ENCODE measurements at places on chromosomes 1 and 21.

GRCh38 chr1:15296585-15297321 lies 49.7 kb downstream of the FHAD1 start:
- peak; percentile 6 for DNase-seq

DNA sequence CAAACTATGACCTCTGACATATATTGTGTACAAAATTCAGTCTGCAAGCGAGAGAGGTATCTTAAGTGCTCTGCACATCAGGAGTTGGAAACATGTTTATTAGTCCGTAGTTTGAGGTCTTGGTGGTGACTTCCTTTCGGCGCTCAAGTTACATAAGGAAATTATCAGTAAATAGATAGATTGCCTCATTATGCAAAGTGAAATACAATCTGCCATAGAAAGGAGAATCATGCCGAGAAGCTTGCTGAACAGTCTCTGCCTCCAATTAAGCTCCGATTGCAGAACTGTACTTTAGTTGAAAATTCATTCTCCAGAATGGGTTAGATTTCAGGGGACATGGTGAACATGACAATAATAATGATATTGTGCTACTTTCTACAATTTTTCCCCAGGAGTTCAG lies 271.8 kb downstream of the BRINP2 start:
- no peak for DNase-seq

DNA sequence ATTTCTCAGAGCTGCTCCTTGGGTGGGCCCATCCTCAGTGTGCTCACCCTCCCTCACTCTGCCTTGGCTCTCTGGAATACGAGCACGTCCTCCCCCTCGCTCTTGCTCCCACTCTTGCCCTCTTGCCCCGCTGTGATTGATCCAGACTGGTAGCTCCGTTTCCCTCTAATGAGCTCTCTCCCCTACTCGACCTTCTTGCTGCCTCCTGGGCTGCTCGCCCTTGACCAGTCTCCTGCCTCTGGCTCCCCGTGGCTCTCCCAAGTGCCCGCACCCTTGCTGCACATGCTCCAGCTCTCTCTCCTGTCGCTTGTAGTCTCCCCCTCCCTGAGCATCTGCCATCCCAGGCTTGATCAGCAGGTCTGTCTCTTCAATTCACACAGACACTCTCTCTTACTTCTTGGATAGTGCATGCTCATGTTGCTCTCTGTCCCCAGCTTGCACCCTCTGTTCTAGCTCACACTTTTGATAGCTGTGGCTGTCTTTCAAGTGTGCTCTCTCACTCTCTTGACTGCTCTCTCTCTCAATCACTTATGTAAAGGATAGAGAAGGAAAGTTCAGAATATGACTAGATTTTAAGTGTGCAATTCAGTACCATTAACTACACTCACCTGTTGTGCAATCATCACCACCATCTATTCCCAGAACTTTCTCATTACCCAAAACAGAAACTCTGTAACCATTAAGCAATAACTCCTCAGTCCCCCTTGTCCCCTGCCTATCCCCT lies 51.1 kb downstream of the PHC2 start:
- DNase-seq = no peak

- DNase-seq = no peak
Observed at GRCh38 chr1:166064313-166064926, 102.4 kb downstream of the FAM78B start.

DNA sequence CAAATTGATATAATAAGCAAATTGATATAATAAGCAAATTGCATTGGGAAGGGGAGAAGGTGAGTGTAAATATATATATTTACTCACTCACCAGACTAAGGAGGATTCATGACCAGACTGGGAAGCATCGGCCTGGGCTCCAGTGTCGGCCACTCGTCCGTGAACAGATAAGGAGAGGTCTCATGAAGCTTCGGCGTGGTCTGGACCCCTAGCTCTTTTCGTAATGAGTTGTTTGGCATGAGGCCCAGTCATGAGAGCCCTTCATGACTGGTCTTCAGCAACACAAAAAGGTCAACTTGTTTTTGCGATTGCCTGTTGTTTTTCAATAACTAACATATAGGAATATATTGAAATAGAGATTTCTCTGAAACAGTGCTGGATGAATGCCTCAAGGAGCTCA lies 222.9 kb upstream of the KCNK2 start:
- no peak for DNase-seq

DNA sequence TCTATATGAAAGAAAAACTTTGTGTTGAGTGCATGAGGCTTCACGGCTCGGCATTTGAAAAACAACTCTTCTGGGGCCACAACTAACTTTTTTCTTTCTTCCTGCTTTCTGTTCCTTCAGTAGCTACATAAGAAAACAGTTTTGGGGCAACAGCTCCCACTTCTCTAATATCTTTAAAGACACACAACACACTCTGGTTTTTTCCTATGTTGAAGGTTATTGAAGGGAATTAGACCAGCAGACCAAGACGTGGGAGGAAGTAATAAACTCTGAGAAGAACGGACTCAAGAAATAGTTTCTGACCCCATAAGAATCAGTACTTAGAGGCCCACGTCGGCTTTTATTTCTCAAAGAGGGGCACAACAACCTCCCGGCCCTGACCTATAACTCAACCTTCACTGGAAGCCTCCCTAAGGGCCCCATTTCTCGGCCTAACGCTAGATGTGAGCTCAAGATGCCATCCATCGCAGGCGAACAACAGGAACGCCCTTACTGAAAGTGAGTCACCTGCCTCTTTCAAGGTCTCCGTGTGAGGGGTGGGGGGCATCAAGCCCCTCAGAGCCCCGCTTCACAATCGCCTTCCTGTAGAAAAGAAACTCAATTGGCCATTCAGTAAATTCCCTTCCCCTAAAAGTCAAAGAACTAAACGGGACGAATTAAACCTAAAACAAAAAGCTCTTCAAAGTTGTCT lies 844 bp downstream of the ZMYM6 start:
- DNase-seq = peak; percentile 57

GRCh38 chr1:151504759-151505158 lies 6.4 kb upstream of the CGN start:
- DNase-seq = no peak

- no peak for DNase-seq
Observed at GRCh38 chr1:228161866-228162265, 3.7 kb upstream of the IBA57 start.

GRCh38 chr1:62391369-62391971 lies 45.4 kb upstream of the USP1 start:
- peak; percentile 26 for DNase-seq

- DNase-seq = peak; percentile 47
Observed at GRCh38 chr1:241637604-241638003, 2.6 kb downstream of the CHML start.

GRCh38 chr1:227808566-227808965 lies 6.9 kb upstream of the PRSS38 start:
- DNase-seq = peak; percentile 46

GRCh38 chr1:36134505-36135329 lies 9.7 kb upstream of the COL8A2 start:
- peak; percentile 72 for DNase-seq

DNA sequence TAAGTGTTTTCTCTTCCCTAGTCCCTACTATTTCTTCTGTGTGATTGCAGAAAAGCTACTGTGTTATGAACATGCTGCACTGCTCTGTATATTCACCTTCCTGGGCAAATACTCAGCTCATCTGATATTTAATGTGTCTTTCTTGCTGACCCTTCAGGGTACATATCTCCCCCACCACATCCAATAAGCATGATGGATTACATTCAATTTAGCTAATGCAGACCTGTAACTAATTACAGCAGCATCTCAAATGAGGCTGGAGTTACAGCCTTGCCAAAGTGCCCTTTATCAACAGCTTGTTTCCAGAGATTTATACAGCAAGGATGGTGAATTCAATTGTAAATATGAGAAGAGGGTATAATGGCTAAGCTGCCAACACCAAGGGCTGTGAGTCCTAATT lies 144.0 kb downstream of the KCNH1 start:
- no peak for DNase-seq

DNA sequence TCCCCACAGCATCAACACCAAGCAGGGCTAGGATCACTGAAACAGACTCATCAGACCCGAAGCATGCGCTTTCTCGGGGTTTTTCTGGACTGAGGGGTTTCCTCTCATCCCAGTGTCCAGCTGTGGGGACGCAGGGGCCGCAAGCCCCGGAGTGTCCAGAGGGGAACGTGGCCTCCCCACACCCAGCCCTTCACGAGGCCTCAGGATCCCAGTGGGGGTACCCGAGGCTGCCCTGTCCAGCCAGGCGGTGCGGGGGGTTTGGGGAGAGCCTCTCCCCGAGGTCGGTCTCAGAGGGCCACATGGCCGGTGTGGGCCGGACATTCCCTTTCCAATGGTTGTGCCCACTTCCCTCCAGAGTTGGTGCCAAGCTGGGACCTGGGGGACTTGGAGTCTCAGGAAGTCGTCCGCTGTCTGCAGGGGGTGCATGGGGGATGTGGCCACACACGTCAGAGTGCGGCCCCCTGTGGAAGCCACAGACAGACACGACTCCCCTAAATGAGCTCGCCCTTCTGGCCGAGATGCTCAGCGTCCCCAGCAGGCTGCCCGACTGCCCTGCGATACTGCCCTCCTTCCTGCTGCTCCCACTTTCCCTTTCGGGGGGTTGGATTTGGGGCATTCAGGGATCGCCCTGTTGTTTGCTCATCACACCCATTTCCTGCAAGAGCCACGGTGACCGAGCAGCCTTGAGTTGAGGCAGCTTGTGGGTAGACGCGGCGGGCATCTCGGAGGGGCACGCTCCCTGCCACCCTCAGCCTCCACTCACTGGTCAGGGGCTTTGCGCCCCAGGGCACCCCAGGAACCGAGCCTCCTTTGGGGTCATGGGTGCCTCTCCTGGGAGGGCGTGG lies 4.1 kb downstream of the COL6A1 start:
- no peak for DNase-seq

- no peak for DNase-seq
Observed at GRCh38 chr21:34523019-34523555, 11.1 kb upstream of the KCNE1 start.

GRCh38 chr1:24536391-24536840 lies 19.5 kb upstream of the NCMAP start:
- DNase-seq = peak; percentile 70

GRCh38 chr1:12151465-12151864 lies 15.3 kb upstream of the TNFRSF1B start:
- DNase-seq = no peak

- no peak for DNase-seq
Observed at GRCh38 chr1:228293393-228293792, 85.5 kb downstream of the OBSCN start.

GRCh38 chr1:214850432-214851050 lies 232.0 kb upstream of the KCNK2 start:
- peak; percentile 22 for DNase-seq

- no peak for DNase-seq
Observed at GRCh38 chr21:32547018-32547417, 38.3 kb downstream of the TCP10L start.

DNA sequence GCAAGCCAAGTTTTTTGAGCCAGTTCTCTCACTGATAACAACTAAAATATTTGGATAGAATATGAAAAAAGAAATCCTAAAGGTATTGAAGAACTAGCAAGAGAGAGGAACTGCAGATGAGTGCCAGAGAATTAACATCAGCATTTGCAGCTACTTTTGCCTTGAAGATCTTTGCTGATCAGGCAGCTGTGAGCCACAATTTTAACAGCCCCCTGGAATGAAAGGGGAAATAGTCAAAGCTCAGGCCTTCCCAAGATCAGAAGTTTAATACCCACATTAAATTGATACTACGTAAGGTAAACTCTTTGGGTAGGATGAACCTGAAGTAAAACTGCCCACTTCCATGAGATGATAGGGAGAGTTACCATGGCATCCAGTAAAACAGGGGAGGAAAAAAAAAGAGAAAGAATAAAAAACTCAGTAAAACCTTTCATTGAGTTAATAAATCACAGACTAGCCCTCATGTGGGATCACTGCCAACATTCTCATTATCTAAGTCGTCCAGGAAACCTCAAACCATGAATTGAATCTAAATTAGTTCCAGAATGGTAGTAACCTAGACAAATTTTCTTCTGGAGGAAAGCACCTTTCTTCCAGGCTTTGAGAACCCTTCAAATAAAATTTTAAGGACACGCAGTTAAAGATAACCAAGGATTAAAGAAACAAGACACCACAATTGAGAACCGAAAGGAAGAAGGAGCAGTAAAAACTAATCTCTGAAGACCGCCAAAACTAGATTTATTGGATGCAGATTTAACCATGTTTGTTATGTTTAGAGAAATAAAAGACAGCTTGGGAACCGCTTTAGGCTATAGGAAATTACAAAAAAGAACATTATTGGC lies 28.3 kb downstream of the SCP2 start:
- peak; percentile 90 for DNase-seq

- no peak for DNase-seq
Observed at GRCh38 chr1:39990428-39990827, 35.5 kb downstream of the MFSD2A start.

DNA sequence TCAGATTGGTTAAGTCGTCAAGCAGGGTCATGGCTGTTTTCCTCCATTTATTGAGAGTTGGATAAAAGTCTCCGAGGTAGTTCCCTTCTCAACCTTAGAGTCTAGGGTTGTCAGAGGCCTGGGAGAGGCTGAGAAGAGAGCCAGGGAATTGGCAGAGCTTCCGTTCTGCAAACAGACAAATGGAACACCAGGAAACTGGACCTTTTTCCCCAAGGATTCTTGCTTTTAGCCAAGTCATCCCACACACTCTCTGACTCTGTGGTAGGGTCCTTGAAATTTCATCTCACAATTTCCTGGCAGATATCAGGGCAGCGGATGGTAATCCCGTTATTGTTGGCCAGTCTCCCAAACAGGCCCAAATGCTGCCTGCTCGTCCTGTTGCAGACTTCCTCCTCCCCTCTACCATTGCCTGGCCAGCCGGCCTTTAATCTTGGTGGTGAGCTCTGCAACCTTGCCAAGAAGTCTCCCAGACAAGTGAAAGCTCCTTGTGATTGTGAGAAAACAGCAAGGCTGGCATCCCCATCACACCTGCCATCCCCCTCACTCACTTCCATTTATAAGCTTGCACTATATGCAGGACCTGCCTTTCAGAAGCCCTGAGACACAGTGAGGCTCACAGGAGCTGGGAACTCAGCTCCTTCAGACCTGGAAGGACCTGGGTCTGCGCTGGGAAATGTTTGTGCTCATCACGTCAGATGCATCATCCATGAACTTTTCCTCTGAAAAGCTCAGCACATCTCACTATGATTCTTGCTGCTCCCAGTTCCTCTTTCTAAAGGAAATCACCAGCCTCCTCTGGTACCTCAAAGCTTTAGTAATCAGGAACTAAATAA lies 13.7 kb upstream of the SRP9 start:
- DNase-seq = peak; percentile 69

- peak; percentile 45 for DNase-seq
Observed at GRCh38 chr1:1777583-1777899, 729 bp downstream of the NADK start.

GRCh38 chr21:20186186-20186585 lies 812.0 kb upstream of the NCAM2 start:
- DNase-seq = no peak

DNA sequence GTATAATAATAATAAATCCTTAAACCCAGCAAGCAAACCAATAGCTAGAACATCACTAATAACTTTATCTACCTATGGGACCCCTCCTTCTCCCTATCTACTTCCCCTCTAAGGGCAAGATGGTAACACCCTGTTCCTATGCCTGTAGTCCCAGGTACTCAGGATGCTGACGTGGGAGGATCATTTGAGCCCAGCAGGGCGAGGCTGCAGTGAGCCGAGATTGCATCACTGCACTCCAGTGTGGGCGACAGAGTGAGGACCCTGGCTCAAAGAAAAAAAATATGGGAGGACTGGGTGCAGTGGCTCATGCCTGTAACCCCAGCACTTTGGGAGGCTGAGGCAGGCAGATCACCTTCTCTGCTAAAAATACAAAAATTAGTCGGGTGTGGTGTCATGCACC lies 143.1 kb upstream of the SLC45A1 start:
- no peak for DNase-seq

GRCh38 chr1:34926156-34926555 lies 3.3 kb downstream of the DLGAP3 start:
- no peak for DNase-seq
